ENCODE measurements at places on chromosomes 7 and 10.

DNA sequence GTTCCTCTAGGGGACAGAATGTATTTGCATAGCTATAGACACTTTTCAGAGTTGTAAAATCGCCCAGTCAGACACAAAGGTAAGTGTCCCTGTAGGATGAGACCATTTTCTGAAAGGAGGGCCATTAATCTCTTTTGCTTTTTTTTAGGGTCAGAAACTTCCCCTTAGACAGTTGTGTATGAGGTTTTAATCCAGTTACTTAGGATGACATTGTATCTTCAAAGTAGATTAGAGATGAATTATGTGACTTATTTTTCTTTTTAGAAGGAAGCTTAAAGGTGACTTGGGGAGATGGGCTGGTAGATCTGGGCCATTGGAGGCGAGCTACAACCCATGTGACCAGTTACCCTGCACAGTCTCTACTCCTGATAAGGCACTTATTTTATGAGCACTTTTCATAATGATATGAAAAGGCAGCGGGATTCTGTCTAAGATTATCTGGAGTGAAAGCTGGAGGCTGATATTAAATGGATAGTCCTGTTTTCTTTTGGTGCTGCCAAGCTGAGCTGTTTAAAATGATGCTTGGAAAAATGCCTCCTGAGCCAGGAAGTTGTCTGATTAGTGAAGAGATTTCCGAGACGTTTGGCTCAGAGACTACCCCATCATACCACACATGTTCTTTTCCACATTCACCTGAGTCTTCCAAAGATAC is 264.3 kb downstream of the AUTS2 start:
- no peak for DNase-seq

- peak; percentile 48 for DNase-seq
Observed at GRCh38 chr7:110358028-110358427, 732.9 kb upstream of the LRRN3 start.

DNA sequence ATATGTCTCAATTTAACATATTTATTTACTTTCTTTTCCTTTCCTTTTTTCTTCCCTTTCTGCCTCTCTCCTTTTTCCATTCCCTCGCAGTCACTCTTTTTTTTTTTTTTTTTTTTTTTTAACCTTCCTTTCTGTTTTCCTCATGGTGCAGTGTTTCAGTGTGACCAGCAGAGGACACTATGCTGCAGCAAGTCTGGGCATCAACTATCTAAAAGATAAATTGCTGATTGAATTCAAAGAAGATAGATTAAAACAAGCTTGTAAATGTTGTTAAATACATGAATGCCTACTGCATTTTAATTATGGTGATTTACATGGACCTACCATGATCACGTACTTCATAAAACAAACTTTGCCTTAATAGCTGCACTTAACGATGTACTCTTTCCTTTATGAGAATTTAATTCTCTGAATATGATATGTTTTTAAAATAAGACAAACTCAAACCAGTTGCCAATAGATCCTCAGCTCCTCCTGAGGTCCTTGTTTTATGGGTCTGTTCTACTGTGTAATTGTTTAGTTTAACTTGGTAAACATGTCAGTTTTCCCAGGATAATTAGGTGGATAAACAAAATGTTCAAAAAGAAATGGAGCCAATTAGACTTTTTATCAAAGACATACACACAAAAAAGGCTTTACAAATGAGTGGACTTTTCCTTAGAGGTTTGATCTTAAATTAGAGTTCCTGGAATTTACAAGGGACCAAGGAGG is 101.0 kb upstream of the AGR3 start:
- peak; percentile 59 for DNase-seq

DNA sequence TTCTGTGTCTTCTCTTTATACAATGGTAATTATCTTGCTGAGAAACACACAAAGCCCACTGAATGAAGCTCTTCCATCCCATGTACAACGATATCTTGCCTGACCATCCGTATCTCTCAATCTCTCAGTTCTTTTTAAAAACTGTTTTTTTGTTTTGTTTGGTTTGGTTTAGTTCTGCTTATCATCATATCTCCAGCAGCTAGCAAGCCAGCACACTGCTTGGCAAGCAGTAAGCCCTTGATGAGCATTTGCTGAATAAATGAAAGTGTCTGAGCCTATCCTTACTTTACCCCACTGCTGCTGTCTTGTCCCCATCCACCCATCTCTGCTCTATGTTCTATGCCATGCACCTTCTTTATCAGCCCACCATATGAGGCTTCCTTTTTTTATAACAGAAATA is 34.2 kb downstream of the ITGB1 start:
- no peak for DNase-seq
